BJ (cell line): ENCODE measurements at places on chromosomes 13 and 19.

GRCh38 chr13:39107561-39107960 is 69.3 kb downstream of the NHLRC3 start:
- DNase-seq: no peak

DNA sequence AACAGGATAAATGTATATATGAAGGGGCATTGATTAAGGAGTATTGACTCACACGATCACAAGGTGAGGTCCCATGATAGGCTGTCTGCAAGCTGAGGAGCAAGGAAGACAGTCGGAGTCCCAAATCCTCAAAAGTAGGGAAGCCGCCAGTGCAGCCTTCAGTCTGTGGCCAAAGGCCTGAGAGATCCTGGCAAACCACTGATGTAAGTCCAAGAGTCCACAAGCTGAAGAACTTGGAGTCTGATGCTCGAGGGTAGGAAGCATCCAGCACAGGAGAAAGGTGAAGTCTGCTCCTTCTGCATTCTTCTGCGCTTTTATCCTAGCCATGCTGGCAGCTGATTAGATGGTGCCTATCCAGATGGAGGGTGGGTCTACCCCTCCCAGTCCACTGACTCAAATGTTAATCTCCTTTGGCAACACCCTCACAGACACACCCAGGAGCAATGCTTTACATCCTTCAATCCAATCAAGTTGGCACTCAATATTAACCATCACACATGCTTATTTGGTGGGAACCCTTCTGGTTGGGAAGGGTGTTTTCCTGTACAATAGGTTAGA is 55.1 kb downstream of the SLAIN1 start:
- no peak for DNase-seq

- no peak for DNase-seq
Observed at GRCh38 chr13:79736356-79736755, 255.4 kb downstream of the NDFIP2 start.

GRCh38 chr13:27080018-27080948 is 91.3 kb downstream of the USP12 start:
- no peak for DNase-seq

DNA sequence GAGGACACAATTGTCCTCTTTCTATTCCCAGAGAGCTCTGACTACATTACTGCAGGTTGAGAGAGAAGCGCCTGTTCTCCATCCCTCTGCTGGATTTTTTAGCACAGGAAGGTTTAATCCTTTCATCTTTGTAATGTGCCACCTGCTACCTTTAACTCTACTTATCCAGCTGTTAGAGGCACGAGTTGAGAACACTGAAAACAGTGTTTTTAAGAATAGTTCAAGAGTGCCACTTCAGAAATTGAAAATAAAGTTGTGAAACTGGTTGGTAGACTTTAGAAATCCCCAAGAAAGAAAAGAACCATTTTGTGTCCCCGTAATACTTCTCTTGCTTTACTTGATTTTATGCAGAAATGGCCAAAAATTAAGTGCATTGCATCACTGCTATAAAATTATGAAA is 20.6 kb downstream of the FREM2 start:
- DNase-seq: no peak

- DNase-seq: no peak
Observed at GRCh38 chr19:55046975-55047622, 9.0 kb upstream of the GP6 start.

GRCh38 chr19:42497492-42498168 is 30.7 kb downstream of the CEACAM1 start:
- no peak for DNase-seq

- no peak for DNase-seq
Observed at GRCh38 chr13:21086929-21087328, 25.5 kb upstream of the LATS2 start.

- no peak for DNase-seq
Observed at GRCh38 chr13:33367926-33368325, 82.4 kb upstream of the STARD13 start.

DNA sequence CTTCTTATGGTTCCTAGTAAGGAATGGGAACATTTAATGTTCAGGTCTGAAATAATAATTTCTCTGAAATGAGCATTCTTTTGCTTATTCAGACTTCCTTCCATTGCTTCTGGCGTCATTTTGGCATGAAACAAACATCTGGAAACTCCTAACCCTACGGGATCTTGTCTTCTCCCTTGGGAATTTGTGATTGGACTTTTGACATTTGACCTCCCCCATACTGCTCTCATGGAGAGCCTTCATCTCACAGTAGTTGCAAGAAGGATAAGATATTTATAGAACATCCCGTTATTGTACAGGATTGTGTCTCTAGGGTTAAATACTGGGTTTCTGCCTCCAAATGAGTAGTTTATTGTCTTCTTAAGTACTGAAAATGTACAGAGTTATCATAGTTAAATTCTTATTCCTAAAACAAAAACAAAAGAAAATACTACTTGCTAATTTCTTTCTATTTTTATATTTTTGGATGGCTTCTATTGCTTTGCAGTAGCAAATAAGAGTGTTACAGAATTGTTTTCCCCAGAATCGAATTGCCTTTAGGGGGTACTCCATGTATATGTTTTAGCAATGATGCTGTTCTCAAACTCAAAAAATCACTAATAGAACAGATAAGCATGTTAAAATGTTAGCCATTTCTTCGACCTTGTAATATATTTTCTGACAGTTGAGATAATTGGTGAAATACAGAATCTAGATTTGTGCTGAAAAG is 366.8 kb downstream of the DLEU7 start:
- no peak for DNase-seq

- no peak for DNase-seq
Observed at GRCh38 chr13:87003265-87003664, 667.9 kb upstream of the SLITRK5 start.

DNA sequence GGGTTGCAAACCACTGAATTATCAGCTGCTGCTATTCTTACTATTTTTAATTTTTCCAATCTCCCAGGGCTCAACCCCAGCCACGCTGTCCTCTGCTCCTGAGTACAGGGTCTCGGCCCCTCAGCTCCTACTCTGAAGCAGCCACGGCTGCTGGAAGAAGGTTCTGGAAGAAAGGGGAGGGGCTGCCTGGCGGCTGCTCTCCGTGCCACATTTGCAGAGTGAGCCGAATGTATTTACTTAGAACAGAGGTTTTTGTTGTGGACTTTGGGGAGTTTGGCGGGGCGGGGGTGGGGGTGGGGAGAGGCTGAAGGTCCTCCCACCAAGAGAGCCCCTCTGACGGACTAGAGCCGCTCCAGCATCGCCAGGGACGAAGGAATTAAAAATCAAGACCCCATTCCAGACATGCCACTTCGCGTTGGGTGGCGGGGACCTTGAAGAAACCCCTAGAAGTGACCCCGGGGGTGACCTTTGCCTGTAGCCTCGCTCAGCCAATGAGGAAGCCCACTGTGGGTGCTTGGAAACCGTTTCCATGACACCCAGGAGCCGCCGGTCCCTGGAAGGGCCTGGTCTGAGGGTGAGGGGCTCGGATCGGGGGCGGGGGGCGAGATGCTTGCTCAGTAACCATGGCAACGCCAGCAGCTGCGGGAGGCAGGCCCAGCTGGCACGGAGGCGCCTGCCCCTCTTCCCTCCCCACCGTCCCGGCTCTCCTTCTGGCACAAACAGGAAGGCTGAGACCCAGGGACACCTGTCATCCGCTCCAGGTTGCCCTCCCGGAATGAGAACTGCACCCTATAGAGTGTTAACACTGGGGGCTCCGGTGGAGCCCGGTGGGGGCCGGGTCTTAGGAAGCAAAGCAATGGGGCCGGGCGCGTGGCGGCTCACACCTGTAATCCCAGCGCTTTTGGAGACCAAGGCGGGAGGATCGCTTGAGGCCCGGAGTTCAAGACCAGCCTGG is 54.2 kb upstream of the PTPRS start:
- DNase-seq: no peak

- no peak for DNase-seq
Observed at GRCh38 chr13:67489016-67489415, 258.9 kb upstream of the PCDH9 start.

DNA sequence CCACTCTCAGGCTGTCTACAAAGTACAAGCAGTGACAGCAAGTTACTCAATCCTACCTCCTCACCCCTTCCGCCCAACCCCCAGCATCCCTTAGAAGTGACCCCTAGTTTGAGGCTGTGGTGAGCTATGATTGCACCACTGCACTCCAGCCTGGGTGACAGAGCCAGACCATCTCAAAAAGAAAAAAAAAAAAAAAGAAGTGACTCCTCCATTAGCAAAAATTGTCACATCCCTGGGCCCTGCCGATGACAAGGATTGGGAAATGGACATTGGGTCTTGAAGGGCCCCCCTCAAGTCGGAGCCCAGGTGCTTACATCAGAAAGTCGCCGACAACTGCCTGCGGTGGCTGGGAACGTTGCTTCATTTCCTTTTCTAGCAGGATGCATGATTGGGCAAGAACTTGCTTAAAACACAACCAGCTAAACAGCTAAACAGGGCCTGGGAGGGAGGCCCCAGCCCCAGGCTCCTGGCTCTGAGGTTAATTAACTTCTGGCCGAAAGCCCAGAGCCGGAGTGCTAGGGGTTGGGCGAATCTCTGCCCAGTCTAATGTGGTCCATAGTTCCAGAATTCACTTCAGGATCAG is 15.3 kb downstream of the RAB3D start:
- DNase-seq: peak; percentile 92

DNA sequence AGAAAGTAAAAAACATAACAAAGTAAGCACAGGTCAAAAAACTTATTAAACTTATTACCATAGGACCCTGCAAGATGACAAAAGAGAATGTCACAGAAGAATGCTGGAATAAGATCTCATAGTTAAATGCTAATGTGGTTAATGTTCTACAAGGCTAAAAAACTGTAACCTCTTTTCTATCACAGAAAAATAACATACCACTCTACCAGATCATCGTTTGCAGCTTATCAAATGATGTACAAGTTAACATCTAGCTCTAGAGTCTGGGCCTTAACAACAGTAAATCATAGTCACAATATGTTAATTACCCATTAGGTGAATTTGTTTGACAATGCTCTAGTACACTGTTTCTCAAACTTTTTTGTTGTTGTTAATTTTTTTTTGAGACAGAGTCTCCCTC is 53.0 kb downstream of the NUFIP1 start:
- no peak for DNase-seq

DNA sequence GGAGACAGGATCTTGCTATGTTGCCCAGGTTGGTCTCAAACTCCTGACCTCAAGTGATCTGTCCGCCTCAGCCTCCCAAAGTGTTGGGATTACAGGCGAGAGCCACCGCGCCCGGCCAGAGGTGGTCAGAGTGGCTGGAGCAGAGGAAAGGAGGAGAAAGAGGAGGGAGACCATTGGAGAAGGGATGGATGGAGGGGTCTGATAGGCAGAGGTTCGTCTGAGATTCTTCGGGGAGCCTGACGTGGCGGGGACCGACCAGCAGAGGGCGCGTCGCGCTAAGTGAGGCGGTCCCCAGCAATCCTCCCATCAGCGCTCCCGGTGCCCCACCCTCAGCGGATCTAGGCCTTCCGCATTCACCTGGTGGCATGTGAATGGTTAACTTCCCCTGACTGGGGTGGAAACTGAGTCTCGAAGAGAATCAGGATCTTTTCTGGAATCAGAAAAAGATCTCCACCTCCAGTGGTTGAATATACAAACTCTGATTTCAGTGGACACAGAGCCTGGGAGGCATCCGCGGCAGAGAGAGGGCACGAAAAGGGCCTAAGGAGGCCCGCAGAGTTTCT is 8.8 kb downstream of the GTPBP3 start:
- no peak for DNase-seq

DNA sequence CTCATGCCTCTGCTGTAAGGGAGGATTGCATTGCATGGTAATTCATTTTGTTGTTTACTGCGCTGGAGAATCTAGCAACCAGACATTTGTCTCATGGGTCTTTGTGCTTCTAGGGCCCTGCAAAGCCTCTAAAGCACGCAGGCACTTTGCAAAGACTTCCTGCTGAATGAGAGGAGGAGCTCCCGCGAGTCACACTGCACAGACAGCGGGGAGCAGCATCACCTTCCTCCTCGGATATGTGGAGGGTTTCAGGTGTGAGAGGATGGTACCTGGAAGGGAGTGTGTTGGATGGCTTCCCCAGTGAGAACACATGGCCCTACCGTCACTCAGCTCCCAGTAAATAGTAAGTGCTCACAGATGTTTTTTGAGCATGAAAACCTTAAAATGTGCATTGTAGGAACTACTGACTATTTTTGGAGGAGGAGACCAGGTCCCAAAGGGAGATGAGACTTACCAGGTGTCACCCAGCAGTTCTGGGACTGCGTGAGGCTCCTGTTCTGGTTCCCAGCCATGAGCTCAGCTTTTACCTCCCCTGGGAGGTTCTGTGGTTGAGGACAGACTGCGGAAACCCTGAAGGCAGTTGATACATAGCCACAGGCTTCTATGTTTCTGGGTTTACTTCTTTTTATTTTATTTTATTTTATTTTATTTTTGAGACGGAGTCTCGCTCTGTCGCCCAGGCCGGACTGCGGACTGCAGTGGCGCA is 278.0 kb downstream of the FGF9 start:
- DNase-seq: no peak

GRCh38 chr19:12838182-12838885 is at the start of gene MAST1:
Gene MAST1 (plus strand): TSS chr19:12838515. CDS start chr19:12838573, 58 bp downstream.
- no peak for DNase-seq

DNA sequence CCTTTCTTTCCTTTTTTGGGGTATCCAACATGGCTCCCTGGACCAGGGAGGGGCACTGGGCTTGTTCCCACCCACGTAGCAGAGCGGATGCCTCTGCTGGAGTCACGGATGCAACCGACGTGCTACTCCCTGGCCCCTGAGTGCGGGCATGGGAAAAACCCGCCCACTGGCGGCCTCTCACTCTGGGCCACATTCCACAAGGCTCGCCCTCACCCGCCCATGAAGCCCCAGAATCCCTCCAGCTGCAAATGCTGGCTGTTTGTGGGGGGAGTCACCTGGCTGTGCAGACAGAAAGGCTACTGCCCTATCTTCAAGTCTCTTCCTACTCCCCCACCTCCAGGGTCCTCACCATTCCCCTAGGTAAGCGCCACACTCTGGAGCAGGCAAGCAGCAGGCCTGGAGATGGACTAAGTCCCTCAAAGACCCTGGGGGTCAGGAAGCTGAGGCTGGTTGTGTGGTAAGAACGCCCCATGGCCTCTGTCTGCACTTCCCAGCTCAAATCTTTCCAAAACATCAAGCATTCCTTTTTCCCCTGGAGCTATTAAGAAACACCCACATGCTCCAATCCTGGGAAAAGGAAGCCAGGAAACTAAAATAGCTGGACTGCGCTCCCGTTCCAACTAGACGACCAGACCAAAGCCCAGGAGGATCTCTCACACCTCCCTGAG is 17.9 kb upstream of the EPHX3 start:
- DNase-seq: peak; percentile 74

GRCh38 chr19:43847884-43848283 is 20.8 kb downstream of the ZNF283 start:
- DNase-seq: no peak

DNA sequence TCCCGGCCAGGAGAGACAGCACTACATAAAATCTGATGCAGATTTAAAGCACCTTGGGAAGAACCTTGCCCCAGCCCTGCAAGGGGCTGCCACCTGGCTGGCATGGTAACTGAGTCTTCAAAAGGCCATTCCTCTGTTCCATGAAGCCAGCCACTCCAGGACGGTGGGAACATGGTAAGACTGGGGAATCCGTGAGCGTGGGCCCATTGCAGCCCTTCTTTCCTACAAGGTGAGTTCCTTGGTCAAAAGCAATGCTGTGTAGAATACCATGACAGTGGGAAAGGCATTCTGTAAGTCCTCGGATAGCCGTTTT is 121.3 kb downstream of the SOX1 start:
- DNase-seq: no peak

GRCh38 chr19:18470787-18471186 is 32.9 kb upstream of the ISYNA1 start:
- no peak for DNase-seq

GRCh38 chr13:98289339-98289945 is 112.4 kb upstream of the RNF113B start:
- no peak for DNase-seq
